Adrenal gland (tissue), 19 donors: ENCODE measurements at places on chromosomes 6 and 20. TPM values are rescaled to one million over a fixed set of nuclear protein-coding genes. Genes with fewer than 3 reads are reported as not detected.

The TRAPPC3L gene
- total RNA-seq: 0.57 TPM

The MLN gene
- total RNA-seq: not detected

The CAGE1 gene
- not detected for total RNA-seq

The MAN1A1 gene
- total RNA-seq: 80.0 TPM

The DEFB129 gene
- total RNA-seq: not detected

DNA sequence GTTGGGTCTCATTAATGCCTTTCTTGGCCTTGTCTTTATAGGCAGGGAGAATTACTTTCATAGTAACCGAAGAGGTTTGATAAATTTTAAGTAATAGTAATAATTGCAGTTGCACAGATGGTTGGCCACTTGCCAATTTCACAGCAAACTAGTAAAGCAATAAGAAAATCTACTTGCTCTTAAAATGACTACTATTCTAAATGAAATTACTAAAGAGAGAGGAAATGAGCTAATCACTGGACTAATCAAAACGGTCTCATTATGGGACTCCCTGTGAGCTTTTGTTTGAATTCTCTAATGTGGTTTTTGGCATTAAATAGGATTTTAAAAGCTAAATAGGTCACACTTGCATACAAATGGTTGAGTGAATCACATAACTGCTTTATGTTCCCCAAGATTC is 227.4 kb upstream of the PLN start:
- no peaks in the 10 kb centered on the region for H3K36me3 ChIP-seq
- no peak overlapping the region for H3K4me3 ChIP-seq
- DNase-seq: no peak
- H3K4me1 ChIP-seq: no peaks in the 10 kb centered on the region
- no peaks in the 10 kb centered on the region for H3K27me3 ChIP-seq

- no peak for DNase-seq
- H3K36me3 ChIP-seq: no peaks in the 10 kb centered on the region
- H3K27me3 ChIP-seq: no peaks in the 10 kb centered on the region
- no peak overlapping the region for H3K4me3 ChIP-seq
Observed at GRCh38 chr6:39688494-39688893, 36.7 kb downstream of the KIF6 start.

- no peaks in the 10 kb centered on the region for H3K36me3 ChIP-seq
- no peak overlapping the region for H3K4me3 ChIP-seq
- no peaks in the 10 kb centered on the region for H3K27me3 ChIP-seq
- no peaks in the 10 kb centered on the region for H3K4me1 ChIP-seq
- no peak overlapping the region for H3K27ac ChIP-seq
Observed at GRCh38 chr6:101705866-101706265, 312.4 kb downstream of the GRIK2 start.

GRCh38 chr6:80607811-80608391 is 501.4 kb downstream of the BCKDHB start:
- H3K4me3 ChIP-seq: no peak overlapping the region
- H3K27me3 ChIP-seq: no peaks in the 10 kb centered on the region
- no peak for DNase-seq
- no peaks in the 10 kb centered on the region for H3K4me1 ChIP-seq
- no peaks in the 10 kb centered on the region for H3K36me3 ChIP-seq

DNA sequence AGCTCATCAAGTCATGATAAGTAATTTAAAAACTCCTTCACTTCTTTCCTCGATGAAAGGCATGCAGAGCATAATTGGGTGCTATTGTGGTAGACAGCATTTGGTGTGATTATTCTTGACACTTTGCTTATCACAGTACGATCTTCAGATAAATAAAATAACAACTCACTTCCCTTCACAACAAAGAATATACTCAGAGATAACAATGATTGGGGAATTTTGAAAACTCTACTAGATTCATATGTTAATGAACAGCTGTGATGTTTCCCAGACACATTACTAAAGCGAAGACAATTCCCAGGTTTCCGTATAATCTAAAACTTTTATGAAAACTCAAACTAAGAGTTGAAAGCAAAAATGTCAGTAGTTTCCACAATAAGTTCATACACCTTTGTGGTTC is 670.6 kb upstream of the EPHA7 start:
- no peak for DNase-seq
- H3K36me3 ChIP-seq: no peaks in the 10 kb centered on the region
- H3K4me3 ChIP-seq: no peak overlapping the region
- H3K27ac ChIP-seq: no peak overlapping the region
- no peaks in the 10 kb centered on the region for H3K4me1 ChIP-seq

DNA sequence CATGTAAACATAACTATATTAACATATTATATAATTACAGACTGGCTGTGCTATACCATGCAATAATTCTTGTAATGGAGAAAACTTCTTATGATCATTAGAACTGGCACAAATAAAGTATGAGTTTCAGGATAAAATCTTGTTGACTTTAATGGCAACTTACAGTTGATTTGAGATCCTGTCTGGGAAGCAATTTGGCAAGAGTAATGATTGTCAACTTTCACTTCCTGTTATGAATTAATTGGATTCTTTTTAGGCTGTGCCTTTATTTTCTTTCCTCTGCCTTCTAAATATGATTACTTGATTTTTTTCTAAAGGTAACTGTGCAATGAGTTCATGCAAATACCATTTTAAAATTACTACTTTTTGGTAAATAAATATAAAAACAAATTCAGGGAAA is 158.1 kb upstream of the B3GAT2 start:
- H3K4me1 ChIP-seq: no peaks in the 10 kb centered on the region
- DNase-seq: no peak
- H3K36me3 ChIP-seq: no peaks in the 10 kb centered on the region
- no peak overlapping the region for H3K4me3 ChIP-seq

DNA sequence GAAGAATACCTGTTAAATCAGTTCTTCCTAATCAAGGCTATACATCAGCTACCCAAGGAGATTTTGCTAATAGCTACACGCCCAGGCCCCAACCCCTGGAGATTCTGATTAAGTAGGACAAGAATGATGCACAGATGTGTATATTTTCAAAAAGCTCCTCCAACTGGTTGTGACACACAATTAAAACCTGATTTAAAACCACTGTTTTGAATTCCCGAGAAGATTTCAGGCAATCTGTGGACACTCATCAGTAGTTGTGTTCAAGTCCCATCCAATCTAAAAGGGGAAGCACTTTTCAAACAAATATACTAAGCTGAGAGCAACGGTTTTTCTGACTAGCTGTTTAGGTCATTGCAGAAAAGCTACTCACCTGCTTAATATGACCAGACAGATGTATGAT is 118.9 kb upstream of the NHSL1 start:
- no peak for DNase-seq
- H3K27ac ChIP-seq: no peak overlapping the region
- no peaks in the 10 kb centered on the region for H3K27me3 ChIP-seq

DNA sequence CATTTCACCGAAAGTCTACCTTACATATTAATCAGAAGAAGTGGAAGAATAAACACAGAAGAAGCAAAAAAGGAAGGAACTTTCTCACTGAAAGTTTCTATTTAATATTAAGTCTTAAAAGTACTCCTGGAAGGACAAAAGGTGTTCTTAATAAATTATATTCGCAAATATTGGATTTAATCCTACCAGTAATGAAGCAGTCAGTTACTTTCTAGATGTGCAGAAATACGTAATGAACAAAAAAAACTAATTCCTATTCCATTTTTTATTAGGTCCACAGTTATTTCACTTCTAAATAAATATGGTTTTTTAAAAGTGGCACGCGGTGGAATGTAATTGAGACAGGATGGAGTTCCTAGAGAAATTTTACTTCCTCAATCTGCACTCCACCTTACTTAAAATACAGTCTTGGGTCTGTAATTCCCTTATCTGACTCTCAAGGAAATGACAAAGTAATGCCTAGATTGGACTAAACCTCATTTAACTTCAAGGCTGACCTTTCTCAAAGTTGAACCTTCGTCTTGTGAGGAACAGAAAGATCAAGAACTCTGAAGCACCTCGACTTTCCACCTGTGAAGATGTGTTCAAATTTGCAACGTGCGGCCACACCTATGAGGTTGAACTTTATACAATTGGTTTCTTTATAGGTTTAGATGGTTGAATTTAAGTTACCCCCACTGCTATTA is 1.1 kb upstream of the TRAM2 start:
- no peak for DNase-seq
- H3K27me3 ChIP-seq: no peaks in the 10 kb centered on the region
- no peaks in the 10 kb centered on the region for H3K36me3 ChIP-seq
- peaks cover 28% of the 10 kb centered on the region for H3K4me1 ChIP-seq
- peak overlapping the region; percentile 100 for H3K27ac ChIP-seq

GRCh38 chr6:21732731-21733130 is 139.2 kb downstream of the SOX4 start:
- DNase-seq: no peak
- no peaks in the 10 kb centered on the region for H3K27me3 ChIP-seq
- no peak overlapping the region for H3K4me3 ChIP-seq
- H3K27ac ChIP-seq: no peak overlapping the region
- H3K36me3 ChIP-seq: no peaks in the 10 kb centered on the region

GRCh38 chr20:57747861-57748481 is 38.2 kb upstream of the PMEPA1 start:
- H3K4me1 ChIP-seq: peaks cover 18% of the 10 kb centered on the region
- no peaks in the 10 kb centered on the region for H3K27me3 ChIP-seq
- no peaks in the 10 kb centered on the region for H3K36me3 ChIP-seq
- H3K27ac ChIP-seq: peak overlapping the region; percentile 49
- no peak overlapping the region for H3K4me3 ChIP-seq

DNA sequence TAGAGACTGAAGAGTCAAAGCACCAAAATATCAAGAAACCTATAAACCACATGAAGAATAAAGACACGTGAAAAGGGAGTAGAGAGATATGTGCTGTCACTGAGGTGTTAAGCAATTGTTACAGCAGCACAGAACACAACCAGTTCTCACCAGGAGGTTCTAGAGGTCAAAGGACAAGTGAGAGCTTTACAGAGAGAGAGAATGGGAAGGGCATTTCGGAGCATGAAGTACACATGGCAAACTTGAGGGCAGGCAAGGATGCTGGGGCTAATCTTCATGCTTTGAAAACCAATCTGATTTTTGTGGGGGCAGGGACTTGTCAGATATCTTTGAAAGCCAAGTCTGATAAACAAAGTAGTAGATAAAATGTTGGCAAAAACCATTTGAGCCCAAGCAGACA is 142.3 kb upstream of the NRSN1 start:
- no peaks in the 10 kb centered on the region for H3K4me1 ChIP-seq
- no peaks in the 10 kb centered on the region for H3K27me3 ChIP-seq
- no peak overlapping the region for H3K4me3 ChIP-seq
- H3K27ac ChIP-seq: no peak overlapping the region
- no peak for DNase-seq

DNA sequence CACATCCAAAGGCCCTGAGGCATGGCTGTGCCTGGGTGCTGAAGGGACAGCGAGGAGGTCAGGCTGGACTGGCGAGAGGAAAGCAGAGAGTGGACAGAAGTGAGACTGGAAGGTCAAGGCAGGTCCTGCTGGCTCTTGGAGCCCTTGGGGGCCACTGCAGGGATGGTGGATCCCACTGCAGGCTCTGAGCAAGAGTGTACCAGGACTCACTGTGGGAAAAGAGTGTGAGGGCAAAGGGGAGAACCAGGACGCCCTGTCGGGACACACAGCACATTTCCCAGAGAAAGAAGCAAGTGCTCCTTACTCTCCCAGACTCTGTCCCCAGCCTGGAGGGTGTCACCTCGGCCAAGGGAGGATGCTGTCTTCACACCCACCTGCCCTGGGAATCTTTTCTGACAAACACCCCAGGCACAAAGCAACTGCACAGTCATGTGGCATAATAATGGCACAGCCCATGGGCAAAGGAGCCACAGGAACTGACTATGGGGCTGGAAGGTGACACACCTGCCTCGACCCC is 172.3 kb upstream of the CST7 start:
- no peaks in the 10 kb centered on the region for H3K27me3 ChIP-seq
- H3K4me3 ChIP-seq: no peak overlapping the region
- H3K36me3 ChIP-seq: no peaks in the 10 kb centered on the region
- no peaks in the 10 kb centered on the region for H3K4me1 ChIP-seq
- H3K27ac ChIP-seq: no peak overlapping the region

- H3K27ac ChIP-seq: no peak overlapping the region
- no peaks in the 10 kb centered on the region for H3K27me3 ChIP-seq
- H3K4me1 ChIP-seq: peaks cover 17% of the 10 kb centered on the region
Observed at GRCh38 chr20:47281376-47281775, 75.1 kb downstream of the ZMYND8 start.

DNA sequence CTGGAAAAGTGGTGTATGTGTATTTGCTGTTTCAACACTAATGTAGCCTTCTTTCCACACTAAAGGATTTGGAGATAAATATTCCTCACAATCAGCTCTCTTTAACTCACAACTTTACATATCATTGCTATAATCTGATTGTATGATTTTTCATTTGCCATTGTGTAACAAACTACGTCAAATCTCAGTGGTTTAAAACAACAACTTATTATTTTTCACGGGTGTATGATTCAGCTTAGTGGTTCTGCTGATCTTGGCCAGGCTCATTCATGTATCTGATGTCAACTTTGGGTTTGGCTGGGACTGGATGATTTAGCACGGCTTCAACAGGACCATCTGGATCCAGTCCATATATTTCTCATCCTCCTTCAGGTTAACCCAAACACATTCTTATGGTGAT is 55.4 kb upstream of the TMX4 start:
- no peak overlapping the region for H3K4me3 ChIP-seq
- no peak overlapping the region for H3K27ac ChIP-seq
- H3K36me3 ChIP-seq: no peaks in the 10 kb centered on the region
- H3K27me3 ChIP-seq: no peaks in the 10 kb centered on the region
- no peak for DNase-seq

DNA sequence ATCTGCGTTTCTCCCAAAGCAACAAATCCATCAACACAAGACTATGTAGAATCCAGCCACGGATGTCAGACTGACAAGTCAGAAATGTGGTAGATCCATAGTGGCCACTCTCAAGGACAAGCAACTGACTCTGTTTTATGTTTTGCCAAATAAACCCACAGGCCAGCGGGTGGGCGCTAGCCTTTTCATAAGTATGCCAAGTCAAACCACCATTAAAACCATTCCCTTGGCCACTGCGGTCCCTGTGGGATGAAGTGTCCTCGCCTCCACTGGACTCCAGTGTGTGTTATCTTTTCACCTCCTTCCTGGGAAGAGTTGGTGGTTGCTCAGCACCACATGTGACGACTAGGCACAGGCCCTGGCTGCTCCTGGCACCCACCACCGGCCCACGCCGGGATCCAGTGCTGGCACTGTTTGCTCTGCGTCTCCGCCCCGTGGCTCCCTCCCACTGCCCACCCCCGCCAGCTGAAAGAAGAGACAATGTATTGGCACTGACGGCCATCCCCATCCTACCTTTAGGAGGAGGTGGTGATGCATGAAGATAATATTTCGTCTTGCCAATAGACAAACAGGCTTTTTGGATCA is 103.4 kb downstream of the FOXC1 start:
- H3K27ac ChIP-seq: no peak overlapping the region
- DNase-seq: no peak
- H3K27me3 ChIP-seq: no peaks in the 10 kb centered on the region
- H3K4me3 ChIP-seq: no peak overlapping the region
